ENCODE measurements at places on chromosomes 4 and X. TPM values are rescaled to one million over a fixed set of nuclear protein-coding genes. Genes with fewer than 3 reads are reported as not detected.

RPS6KA6 gene
- 1.1 TPM for total RNA-seq

HAND2 gene
- total RNA-seq = 15.4 TPM

PWWP3B gene
- not detected for total RNA-seq

SSX1 gene
- total RNA-seq = not detected

RASGEF1B gene
- 0.39 TPM for total RNA-seq

C4orf36 gene
- not detected for total RNA-seq
